ENCODE measurements at places on chromosomes 6 and 20.

GRCh38 chr20:62663145-62664018, 21.1 kb downstream of the SLCO4A1 start:
- no peak for DNase-seq

DNA sequence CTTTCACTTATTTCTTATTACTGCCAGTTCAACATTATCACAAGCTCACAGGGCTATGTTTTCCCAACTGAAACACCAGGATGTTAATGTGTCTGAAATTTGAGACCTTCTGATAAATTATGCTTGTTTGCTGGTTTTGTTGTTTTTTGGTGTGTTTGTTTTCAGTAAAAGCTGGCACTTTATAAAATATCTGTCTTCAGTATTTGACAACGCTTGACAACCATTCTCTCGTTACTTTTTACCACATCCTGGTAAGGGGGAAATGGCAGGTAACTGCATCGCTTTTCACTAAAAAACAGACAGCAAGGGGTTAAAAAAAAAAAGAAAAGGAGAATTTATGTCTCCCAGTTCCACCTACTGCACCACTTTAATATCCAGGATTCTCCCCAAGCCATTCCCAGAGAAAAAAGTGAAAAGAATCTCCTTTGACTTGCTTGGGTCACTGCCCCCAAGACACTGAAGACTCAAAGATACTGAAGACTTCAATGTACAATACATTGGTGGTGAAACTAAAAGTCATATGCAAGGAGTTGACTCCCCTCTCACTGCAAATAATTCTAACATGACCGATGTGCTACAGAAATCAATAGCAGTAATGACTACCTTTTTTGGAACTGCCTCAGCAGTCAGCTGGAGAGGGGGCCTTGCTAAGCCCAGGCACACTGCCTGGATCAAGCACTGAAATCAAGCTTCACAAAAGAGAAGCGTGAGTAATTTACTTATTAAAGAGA, 88.9 kb downstream of the HIVEP2 start:
- DNase-seq, result no peak

DNA sequence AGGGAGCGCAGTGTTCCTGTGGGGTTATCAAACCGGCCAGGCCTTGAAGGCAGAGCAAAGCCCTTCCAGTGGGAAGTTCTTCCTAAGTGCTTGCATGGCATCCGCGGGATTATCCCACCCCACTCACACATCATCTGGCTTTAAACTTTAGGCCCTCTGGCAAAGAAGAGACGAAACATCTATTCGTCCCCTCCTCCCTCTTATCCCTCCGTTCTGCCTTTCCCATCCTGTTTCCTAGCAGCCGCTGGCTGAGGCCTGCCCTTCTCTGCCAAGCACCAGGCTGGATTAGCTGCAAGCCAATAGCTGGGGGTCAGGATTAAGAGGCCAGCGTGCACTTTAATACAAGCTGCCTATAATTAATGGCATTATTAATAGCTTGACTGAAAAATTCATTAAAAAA, 621.0 kb downstream of the PKHD1 start:
- no peak for DNase-seq

GRCh38 chr6:2959909-2960719, 11.3 kb downstream of the SERPINB6 start:
- no peak for DNase-seq

GRCh38 chr20:36532388-36532787, 8.9 kb upstream of the MYL9 start:
- no peak for DNase-seq

- no peak for DNase-seq
Observed at GRCh38 chr20:18683839-18684238, 96.0 kb downstream of the DTD1 start.

DNA sequence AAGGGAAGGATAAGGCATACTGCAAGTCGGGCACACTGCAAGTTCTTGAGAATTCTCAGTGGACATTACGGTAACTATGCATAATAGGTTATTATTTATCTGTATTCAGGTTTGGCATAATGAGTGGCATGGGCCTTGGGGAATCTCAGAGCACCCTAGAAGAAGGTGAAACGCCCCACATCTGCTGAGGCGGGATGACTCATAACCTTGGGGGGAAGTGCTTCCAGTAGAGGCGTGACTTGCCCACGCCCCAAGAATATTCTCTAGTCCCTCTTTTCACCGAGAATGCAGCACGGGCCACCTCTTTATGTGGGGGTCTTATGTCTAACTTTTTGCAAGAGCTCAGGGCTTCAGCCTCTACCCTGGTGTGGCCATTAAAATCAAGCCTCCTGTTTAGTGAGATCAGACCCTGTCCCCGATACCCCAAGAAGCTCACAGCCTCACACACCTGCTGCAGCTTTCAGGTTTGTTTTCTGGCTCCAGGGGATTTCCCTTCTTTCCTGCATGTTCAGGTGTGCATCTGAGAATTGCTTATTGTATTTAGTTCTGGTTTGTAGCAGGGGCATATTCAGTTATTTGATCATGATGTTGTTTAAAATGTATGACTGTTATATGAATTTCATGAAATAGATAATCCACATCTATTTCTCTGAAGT, 19.1 kb downstream of the ZFP64 start:
- peak; percentile 70 for DNase-seq

DNA sequence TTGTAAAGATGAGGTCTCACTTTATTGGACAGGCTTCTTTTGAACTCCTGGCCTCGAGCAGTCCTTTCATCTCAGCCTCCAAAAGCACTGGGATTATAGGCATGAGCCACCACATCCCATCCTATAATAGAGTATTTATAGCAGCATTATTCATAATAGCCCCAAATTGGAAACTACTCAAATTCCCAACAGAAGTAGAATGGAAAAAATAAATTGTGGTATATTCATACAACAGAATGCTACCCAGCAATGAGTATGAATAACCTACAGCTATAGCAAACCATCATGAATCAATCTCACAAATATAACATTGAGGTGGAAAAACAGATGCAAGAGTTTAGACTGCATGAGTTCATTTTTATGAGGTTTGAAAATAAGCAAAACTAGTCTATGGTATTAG, 84.8 kb upstream of the BTBD3 start:
- DNase-seq, result no peak

- DNase-seq, result no peak
Observed at GRCh38 chr6:133055441-133055966, 185.7 kb upstream of the EYA4 start.

- DNase-seq, result no peak
Observed at GRCh38 chr20:35854713-35855348, 83.0 kb downstream of the PHF20 start.

DNA sequence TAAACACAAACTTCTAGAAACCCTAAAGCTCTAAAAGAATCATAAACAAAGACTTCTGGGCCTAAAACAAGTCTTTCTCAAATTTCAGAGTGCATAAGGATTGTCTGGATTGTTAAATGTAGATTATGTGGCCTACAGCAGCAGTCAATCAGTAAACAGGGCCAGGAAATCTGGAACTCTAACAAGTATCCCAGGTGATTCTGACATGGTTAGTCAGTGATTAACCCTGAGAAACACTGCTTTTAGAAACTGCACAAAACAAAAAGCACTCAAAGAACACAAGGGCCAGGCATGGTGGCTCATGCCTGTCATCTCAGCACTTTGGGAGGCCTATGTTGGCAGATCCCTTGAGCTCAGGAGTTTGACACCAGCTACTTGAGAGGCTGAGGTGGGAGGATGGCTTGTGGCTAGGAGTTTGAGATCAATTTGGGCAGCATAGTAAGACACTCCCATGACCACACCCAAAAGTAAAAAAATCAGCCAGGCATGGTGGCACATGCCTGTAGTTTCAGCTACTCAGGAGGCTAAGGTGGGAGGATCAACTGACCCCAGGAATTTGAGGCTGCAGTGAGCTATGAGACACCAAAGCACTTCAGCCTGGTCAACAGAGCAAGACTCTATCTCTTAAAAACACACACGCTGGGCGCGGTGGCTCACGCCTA, 5.9 kb downstream of the MED20 start:
- DNase-seq, result no peak

DNA sequence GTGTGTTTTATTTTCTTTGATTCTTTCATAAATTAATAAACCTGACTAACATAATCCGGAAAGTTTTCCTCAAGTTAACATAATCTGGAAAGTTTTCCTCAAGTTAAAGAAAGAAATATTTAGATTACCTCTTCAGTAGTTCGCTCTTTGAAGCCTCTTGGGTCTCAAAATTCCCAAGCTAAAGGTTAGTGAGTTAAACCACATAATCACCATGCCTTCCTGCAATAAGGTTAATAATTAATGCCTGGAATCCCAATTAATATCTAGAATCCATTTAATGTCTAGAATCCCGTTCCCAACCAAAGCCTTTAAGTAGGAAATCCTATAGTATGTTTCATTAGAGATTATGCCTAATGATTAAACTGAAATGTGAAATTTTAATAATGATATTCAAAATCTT, 12.9 kb downstream of the DCDC2 start:
- no peak for DNase-seq

GRCh38 chr6:108117427-108118358, 43.2 kb upstream of the OSTM1 start:
- DNase-seq, result peak; percentile 63

- no peak for DNase-seq
Observed at GRCh38 chr6:157570752-157571151, 189.8 kb downstream of the ZDHHC14 start.

GRCh38 chr20:19821606-19822005, 63.5 kb downstream of the RIN2 start:
- DNase-seq, result no peak

- no peak for DNase-seq
Observed at GRCh38 chr6:163412801-163413344, 1.6 kb upstream of the QKI start.

DNA sequence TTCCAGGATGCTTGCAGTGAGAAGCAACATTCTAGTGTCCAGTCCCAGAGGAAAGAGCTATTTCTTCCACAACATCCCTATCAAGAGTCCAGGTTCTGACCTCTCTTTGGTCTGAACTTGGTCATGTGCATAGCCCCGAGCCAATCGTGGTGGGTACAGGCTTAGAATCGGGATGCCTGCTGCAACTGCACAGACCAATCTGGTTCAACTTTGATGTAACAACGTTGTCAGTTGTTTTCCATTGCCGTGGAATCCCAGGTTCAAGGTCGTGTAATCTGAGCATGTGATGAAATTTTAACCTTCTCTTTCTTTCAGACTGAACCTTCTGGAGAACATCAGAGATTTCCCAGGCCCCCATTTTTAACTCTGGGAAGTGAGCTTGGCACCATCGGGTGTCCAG, 130.5 kb downstream of the ANKRD60 start:
- no peak for DNase-seq

DNA sequence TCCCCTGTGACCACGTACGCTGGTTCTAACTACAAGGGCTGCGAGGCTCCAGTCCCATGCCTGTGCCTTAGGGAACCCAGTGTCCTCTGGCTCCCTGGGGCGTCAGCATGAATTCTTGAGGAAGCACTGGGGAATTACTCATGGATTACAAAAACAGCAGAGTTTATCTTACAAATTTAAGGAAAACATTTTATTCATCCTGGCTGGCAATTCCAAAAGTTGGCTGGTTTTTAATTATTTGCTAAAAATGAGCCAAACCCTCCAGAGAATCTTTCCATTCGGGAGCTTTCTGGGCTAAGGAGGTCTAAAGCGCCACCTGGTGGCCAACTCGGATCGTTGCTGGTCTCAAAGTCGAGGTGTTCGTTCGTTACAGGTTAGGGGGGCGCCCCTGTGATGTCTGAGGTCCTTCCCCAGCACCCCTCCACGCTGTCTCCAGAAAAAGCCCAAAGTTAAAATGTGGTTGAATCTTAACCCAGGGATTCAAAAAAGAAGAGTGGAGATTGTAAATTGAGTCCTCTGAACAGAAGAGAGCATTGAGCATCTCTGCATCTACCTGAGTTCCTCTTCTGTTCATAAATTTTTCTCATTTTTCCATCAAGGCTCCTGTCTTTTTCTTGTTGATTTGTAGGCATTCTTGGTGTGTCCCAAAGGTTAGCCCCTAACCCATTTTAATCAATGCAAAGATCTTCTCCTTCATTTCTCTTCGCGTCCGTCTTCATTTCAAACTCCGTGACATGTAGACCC, 99.4 kb downstream of the BFSP1 start:
- peak; percentile 71 for DNase-seq

DNA sequence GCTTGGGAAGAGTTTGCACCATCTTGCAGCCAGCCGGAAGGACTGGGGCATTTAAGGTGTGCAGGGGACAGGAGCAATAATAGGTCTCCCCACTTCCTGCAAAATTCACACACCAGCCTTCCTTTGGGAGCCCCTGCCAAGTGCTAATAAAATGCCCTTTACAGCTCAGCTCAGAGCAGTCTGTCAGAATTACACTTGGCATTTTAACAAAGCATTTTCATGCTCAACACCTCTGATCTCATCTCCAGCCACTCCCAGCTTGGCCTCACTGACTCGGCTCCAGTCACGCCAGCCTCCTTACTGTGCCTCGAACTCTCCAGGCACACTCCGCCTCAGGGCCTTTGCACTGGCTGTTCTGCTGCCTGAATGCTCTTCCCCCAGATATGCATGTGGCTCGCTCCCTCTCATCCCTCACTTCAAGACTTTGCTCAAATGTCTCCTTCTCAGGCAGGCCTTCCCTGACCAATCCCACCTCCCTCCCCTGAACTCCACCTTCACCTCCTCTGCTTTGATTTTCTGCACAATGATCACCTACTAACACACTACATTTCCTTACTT, 43.7 kb downstream of the GRM4 start:
- no peak for DNase-seq

- peak; percentile 61 for DNase-seq
Observed at GRCh38 chr6:158648682-158649131, 1.1 kb upstream of the SYTL3 start.

DNA sequence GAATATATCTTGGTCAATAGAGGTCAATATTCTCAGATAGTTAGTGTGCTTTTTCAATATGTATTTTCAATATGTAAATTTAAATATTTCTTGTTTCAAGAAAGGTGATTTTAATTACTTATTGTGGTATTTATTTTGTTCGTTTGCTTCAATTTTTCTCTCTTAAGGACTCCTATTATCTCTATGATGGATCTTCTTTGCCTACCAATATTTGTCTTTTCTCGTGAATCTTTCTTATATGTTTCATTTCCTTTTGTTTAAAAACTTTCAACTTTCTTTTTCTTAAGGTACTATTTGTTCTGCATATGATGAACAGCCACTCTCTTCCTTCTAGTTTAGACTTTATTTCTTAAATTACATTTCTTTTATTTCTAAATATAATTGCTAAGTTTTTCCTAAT, 46.1 kb upstream of the PSMF1 start:
- no peak for DNase-seq

- no peak for DNase-seq
Observed at GRCh38 chr6:165663736-165664558, 906 bp upstream of the PDE10A start.

- DNase-seq, result no peak
Observed at GRCh38 chr6:161554883-161555282, 281.0 kb upstream of the AGPAT4 start.

- DNase-seq, result no peak
Observed at GRCh38 chr6:126063512-126064146, 77.3 kb downstream of the TRMT11 start.

Measured in GM10248 (cell line).